ENCODE measurements at places on chromosomes 13 and 19.
A peak's percentile ranks its signal among the peaks of the same experiment; 100 is the strongest.

DNA sequence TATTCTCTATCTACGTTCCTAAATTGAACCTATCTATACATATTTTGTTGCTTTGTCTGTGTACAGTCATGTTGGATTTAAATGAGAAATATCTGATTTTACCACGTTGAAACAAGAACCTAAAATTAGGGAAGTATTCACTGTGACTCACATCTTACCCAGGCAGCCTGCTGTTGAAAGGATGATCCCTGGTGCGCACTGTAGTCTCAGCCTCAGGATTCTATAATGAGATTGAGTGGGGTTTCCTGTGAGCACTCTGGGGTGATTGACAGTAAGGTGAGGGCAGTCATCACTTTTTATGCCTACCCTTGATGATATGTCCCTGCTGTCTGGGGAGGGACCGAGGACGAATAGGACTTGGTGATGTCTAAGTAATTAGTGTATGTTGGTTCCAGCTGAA is 35.4 kb downstream of the PCCA start:
- peak; percentile 45 for DNase-seq

- no peak for DNase-seq
Observed at GRCh38 chr19:42288387-42288786, 13.5 kb upstream of the PRR19 start.

- DNase-seq, result peak; percentile 31
Observed at GRCh38 chr13:23705583-23705982, 135.4 kb downstream of the TNFRSF19 start.

DNA sequence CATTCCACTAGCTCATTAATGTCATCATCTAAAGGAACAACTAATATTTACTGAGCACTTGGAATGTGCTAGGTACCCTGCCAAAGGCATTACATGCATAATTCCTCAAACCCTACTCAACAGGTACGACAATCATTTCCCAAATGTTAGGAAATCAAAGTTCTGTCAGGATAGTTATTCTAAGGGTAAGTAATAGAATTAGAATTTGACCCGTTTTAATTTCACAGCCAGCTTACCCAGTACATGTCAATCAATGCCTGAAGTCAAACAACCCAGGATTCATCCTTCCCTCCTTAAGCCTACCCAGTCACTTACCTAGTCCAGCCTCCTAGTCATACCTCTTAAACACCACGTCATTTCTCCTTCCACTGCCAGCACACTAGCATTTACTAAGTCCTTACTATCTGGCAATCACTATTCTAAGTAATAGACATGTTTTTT is 2.4 kb downstream of the LNX2 start:
- DNase-seq, result no peak

DNA sequence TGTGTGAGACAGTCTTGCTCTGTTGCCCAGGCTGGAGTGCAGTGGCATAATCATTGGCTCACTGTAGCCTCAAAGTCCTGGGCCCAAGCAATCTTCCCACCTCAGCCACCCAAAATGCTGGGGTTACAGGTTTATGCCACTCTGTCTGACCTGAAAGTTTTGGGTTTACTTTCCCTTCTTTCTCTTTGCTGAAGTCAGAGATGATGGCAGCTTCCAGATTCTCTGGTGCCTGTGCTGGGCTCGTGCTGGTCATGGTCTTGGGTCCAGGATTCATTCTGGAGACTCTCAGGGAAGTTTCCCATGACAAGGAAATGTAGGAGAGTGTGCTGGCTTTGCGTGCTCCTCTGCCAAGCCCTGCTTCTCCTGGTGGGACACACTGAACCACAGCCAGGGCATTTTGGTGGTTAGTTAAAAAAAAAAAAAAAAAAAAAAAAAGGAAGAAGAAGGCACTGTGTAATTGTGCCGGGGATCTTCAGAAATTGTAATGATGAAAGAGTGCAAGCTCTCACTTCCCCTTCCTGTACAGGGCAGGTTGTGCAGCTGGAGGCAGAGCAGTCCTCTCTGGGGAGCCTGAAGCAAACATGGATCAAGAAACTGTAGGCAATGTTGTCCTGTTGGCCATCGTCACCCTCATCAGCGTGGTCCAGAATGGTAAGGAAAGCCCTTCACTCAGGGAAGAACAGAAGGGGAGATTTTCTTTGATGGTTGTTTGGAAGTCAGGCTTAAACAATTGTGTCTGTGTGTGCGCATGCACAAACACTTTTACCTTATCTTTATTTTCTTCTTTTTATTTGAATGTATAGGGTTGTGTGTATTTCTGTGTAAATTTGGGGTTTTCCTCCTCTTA is at the start of gene ALOX5AP:
Gene ALOX5AP (plus strand): TSS at position 519 of the 847 bp plus-strand sequence. CDS start 63 bp downstream, at position 582.
- no peak for DNase-seq

GRCh38 chr13:111620166-111620565 is 299.7 kb downstream of the TEX29 start:
- DNase-seq, result no peak

GRCh38 chr13:28548468-28548867 is 53.5 kb upstream of the FLT1 start:
- no peak for DNase-seq

- DNase-seq, result peak; percentile 36
Observed at GRCh38 chr13:49214917-49215376, 5.2 kb upstream of the MLNR start.

- DNase-seq, result no peak
Observed at GRCh38 chr13:36582977-36583376, 90.8 kb upstream of the SERTM1 start.

GRCh38 chr13:66210677-66211076 is 1019.5 kb downstream of the PCDH9 start:
- DNase-seq, result peak; percentile 95

DNA sequence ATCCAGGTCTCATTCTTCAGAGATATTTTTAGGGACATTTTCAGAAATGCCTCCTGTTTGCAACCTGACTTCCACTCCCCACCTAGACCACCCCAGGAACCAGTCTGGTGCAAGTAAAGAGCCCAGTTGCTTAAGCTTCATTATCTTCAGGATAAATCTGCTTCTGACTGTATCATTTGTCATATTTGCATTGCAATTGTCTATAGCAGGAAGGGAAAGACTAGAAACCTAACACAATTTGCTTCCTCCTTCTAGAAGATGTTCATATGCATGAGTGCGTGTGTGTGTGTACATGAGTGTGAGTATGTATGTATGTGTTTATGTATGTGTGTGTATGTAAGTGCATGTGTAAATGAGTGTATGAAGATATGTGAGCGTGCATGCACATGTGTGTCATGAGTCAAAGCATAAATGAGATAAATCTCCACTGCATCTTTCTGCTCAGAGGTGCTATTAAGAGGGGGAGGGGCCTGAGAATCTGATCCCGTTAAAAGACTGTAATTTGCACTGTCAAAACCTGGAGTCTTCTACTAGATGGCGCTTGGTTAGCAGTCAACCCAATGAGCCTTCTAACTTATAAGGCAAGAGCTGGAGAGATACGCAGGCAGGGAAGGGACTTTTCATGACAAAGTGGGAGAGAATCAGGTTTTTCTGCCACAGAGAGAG is 178.8 kb upstream of the KL start:
- DNase-seq, result no peak

- peak; percentile 84 for DNase-seq
Observed at GRCh38 chr13:34161931-34162543, 344.1 kb downstream of the RFC3 start.

DNA sequence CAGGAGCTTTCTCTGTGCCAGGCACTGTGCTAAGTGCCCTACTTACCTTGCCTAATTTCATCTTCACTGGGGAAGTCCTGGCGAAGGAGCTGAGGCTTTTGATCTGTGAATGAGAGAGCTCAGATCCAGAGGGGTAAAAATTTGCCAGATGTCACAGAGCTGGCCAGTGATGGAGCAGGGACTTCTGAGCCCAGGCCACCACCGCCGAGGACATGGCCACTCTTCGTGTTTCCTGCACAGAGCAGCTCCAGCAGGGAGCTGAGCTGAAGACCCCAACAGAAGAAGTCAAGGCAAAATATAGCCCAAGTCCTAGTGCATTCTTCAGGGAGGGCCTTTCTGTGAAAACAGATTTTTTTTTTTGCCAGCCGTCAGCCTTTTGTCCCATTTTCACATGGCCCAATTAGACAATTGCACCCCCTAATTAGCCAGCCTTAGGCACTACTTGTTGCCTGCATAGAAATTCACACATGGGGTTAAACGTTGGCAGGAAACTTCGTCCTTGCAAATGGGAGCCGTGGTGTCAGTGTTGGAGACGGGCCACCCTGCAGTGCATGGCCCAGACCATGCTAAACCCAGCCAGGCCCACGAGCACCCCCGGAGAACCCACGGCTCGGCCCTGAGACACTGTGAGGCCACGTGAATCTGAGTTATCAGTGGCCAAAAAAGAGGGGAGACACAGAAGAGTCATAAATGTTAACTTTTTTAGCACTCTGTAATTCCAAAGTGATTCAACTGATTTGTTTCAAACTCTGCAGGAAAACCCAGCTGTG is 7.8 kb downstream of the ZNF536 start:
- DNase-seq, result no peak

GRCh38 chr13:95151942-95152587 is 149.2 kb downstream of the ABCC4 start:
- DNase-seq, result no peak

- DNase-seq, result no peak
Observed at GRCh38 chr19:1613808-1614570, 8.7 kb upstream of the UQCR11 start.

DNA sequence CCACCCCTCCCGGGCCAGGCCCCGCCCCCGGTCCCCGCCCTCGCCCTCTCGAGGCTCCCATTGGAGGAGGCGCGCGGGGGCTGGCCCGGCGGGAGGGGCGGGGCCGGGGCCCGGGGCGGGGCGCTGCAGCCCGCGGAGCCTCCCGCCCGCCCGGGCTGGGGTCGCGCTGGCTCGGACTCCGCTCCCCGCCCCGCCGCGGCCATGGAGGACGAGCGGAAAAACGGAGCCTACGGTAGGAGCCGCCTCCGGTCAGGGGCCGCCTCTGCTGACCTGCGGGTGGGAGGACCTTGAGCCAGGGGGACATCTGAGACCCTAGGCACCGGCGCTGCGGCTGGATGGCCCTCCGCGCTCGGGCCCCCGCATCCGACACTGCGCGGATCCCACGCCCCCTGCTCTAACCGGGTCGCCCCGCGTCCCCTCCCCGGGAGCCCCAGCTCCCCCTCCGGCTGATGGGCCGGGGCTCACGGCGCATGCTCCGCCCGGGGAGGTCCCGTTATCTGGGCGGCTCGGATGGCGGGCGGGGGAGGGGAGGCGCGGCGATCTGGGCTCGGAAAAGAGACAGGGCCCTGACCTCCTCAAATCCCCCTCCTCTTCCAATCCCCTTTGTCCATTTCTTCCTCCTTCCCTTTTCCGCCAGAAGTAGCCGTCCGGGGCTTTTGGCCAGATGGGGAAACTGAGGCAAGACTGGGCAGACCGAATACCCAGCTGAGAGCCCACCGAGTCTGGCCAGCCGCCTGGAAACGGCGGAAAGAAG is 15.4 kb upstream of the AP1M2 start:
- peak; percentile 79 for DNase-seq

- DNase-seq, result no peak
Observed at GRCh38 chr13:78881054-78881453, 222.1 kb upstream of the OBI1 start.

- DNase-seq, result peak; percentile 27
Observed at GRCh38 chr13:53782488-53782961, 753.9 kb downstream of the OLFM4 start.

GRCh38 chr13:53321296-53321801 is 292.7 kb downstream of the OLFM4 start:
- DNase-seq, result no peak

GRCh38 chr19:46859637-46860124 is 1.1 kb upstream of the ARHGAP35 start:
- peak; percentile 91 for DNase-seq

- peak; percentile 21 for DNase-seq
Observed at GRCh38 chr13:91313103-91313502, 34.4 kb upstream of the MIR17HG start.

DNA sequence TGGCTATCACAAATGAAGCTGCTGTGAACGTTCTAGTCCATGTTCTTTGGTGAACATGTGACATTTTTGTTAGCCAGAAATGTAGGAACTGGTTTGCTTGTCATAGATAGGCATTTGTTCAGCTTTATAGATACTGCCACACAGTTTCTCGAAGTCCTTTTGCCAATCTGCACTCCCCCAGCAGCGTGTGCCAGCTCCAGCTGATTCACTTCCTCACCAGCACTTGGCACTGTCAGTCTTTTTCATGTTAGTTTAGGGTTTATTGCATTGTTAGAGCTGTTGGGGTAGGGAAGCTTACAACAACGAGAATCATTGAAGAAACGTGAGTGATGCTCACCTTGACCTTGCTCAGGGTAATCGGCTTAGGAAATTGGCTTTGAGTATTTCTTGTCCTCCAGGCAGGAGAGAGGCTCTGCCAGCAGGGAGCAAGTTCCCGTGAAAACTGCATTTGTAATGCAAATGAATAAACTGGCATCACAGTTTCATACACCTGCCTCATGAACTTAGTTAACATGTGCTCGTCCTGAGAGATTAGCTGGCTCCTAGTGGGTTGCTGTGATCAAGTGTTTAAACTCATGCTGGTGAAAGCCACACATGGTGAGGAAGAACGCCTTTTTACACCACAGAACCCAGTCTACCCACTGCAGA is 83.9 kb downstream of the ING1 start:
- DNase-seq, result no peak
